ENCODE measurements at places on chromosomes 7 and 10. TPM values are rescaled to one million over a fixed set of nuclear protein-coding genes. Genes with fewer than 3 reads are reported as not detected.

- no peaks in the 10 kb centered on the region for H3K4me1 ChIP-seq
- H3K27me3 ChIP-seq = no peaks in the 10 kb centered on the region
- H3K36me3 ChIP-seq = peaks cover 15% of the 10 kb centered on the region
- no peak overlapping the region for H3K27ac ChIP-seq
- DNase-seq = no peak
- no peak overlapping the region for H3K4me3 ChIP-seq
Observed at GRCh38 chr10:16756561-16757221, 60.5 kb downstream of the RSU1 start.

DNA sequence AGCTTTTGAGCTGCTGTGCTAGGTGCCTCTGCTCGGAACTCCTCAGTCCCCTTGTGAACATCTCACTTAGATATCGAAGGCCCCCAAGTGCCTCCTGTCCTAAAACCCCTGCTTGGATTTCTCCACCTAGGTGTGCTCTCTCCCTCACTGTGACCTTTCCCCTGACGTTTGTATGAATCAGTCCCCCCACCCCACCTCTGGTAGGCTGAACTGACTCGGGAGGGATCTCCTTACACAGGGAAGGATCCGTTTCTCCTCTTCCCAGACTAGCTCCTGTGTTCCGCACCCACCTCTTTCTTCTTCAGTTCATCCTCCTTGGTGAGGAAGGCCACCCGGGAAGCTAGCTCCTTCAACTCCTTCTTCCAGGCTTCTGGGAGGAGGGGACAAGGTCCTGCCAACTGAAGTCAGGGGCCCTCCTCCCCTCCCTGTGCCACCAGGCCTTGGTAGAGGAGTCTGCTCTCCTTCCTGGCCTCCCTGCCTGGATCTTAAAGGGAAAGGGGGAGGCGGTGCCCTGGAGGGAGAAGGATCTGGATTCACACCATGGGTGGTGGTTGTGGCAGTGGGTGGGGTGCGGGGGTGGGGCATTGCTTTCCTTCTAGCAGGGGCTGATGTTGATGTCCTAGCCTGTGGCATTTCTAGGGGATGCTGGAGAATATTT is 6.8 kb downstream of the TBATA start:
- H3K4me1 ChIP-seq = no peaks in the 10 kb centered on the region
- no peaks in the 10 kb centered on the region for H3K36me3 ChIP-seq
- peaks cover 3% of the 10 kb centered on the region for H3K27me3 ChIP-seq
- H3K4me3 ChIP-seq = no peak overlapping the region
- no peak overlapping the region for H3K27ac ChIP-seq
- DNase-seq = peak; percentile 37

DNA sequence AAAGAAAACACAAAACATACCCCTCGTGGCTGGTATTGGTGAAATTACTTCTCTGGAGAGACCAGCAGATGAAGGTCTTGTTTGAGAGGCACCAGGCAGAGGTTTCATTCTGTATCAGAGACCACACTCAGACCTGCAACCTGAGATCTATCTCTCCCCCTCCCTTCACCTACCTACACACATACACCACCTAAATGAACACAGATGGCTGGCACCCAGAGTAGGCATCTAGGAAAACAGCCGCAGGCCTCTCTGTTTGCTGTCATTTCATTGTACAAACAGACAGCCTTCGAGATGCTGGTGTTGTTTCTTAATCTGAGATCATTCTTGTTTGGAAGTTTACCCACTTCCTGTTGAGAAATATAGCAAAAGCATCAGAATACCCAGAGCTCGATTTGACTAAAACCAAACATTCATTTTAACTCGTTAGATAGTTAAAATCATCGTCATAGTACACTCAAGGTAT is 173.9 kb upstream of the SLC25A13 start:
- peak overlapping the region; percentile 39 for H3K4me3 ChIP-seq
- peaks cover 4% of the 10 kb centered on the region for H3K36me3 ChIP-seq
- peaks cover 4% of the 10 kb centered on the region for H3K27me3 ChIP-seq
- H3K4me1 ChIP-seq = peaks cover 17% of the 10 kb centered on the region
- DNase-seq = peak; percentile 65
- H3K27ac ChIP-seq = peak overlapping the region; percentile 86

DNA sequence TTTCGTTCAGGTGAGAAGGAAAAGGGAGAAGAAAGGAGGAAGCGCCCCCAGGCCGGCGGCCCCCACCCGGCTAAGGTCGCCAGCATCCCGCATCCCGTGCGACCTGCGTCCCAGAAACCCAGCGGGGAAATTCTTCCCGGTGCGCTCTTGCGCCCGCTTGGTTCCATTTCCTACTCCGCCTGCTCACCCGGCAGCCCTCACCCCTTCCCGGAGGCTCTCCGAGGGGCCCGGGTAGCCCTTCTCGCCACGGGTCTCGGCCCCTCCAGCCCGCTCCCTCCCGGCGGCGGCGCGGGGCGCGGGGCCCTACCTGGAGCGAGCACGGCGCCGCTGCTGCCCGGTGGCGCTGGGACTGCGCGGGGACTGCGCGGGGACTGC is at the start of gene PRKCQ:
PRKCQ (minus strand) TSS at position 373 of the 375 bp plus-strand sequence. CDS start 65,141 bp downstream, outside the sequence.
- H3K4me3 ChIP-seq = peak within 1 kb of the TSS; percentile 97
- DNase-seq = peak; percentile 56
- H3K36me3 ChIP-seq = peaks cover 57% of the 10 kb centered on the region
- H3K4me1 ChIP-seq = peaks cover 59% of the 10 kb centered on the region

DNA sequence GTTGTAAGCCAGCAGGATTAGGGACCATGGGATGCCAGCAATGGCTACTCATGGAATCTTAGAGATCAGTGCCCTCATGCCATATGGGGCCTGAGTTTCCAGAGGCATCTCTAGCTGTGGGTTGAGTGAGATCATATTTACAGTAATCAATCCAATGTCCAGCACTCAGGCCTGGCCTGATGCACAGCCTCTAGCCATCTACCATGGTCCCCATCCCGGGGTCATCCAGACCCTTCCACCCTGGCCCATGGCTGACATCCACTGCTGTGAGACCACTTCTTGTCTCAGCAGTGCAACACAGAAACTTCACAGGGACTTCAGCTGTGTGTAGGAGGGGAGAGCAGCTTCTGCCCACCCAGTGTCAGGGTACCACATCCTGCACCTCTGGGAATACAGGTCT is 6.5 kb upstream of the ADCY1 start:
- H3K36me3 ChIP-seq = no peaks in the 10 kb centered on the region
- peaks cover 30% of the 10 kb centered on the region for H3K27me3 ChIP-seq
- no peak overlapping the region for H3K27ac ChIP-seq
- H3K4me1 ChIP-seq = no peaks in the 10 kb centered on the region
- DNase-seq = no peak

- H3K4me3 ChIP-seq = peak overlapping the region; percentile 77
- peak overlapping the region; percentile 94 for H3K27ac ChIP-seq
- peaks cover 51% of the 10 kb centered on the region for H3K36me3 ChIP-seq
- peaks cover 61% of the 10 kb centered on the region for H3K4me1 ChIP-seq
Observed at GRCh38 chr7:100887516-100888290, 1.8 kb downstream of the UFSP1 start.

DNA sequence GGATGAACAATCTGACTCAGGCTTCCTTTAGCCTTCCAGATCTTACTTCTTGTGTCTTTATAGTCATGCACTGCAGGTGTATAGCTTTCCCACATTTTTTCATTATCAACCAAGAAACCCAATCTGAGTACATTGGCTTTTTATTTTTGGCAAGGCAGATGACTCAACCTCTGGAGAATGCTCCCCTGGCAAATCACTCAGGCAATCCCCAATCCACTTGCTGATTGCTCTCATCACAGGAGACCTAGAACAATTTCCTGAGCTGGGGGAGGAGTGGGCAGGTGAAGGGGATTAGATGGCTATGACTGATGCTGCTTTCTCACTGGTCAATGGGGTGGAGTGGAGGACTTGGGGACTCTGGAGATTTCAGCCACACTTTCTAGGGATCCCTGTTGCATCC is 134.4 kb downstream of the SLC16A9 start:
- DNase-seq = no peak
- H3K36me3 ChIP-seq = no peaks in the 10 kb centered on the region
- H3K27me3 ChIP-seq = peaks cover 2% of the 10 kb centered on the region

DNA sequence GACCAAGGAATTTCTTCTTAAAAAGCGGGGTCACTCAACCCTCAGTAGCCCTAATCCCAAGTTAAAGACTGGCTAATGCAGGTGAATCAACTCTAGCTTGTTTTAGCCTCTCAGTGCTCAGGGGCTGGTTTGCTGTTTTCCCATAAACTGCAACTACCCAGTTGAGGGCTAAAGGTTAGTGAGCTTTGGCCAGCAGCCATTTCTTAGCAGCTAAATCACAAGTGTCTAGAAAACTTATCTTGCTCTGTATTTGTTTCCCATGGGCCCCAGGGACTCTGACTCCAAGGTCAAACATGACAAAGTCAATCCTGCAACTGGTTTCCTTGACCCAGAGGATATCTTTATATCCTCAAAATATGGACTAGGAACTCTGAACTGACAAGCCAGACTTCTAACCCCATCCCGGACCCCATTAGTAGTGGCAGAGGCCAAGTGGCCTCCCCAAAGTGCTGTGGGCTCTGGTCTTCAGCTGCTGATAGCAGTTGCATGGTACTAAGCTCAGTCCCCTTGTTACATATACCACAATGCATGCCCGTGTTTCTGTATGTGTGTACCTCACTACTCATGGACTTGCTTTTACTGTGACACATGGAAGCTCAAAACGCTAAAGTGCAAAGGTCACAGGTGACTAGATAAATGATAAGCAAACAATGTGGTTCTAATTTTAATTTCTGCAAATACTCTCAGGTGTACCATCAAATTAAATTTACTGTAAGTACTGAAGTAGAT is 793.0 kb upstream of the IGFBP3 start:
- no peaks in the 10 kb centered on the region for H3K4me1 ChIP-seq
- H3K27me3 ChIP-seq = no peaks in the 10 kb centered on the region
- no peaks in the 10 kb centered on the region for H3K36me3 ChIP-seq
- H3K27ac ChIP-seq = no peak overlapping the region
- DNase-seq = no peak

DNA sequence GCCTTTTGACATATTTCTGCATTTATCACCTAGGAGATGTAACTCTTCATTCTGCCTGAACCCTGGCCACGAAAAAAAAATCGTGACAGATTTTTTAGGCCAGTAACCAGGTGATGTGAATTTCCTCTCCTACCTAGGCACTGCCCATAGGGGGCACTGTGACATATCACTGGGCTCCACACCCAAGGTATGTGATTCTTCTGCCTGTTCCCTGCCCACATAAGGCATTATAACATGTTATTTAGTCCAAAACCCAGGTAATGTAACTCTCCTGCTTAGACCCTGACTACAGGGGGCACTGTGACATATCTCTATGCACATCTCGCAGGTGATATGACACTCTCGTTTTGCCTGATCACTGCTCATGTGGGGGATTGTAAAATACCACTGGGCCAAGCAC is 29.5 kb upstream of the ZNF107 start:
- H3K4me3 ChIP-seq = no peak overlapping the region
- H3K27me3 ChIP-seq = no peaks in the 10 kb centered on the region
- H3K36me3 ChIP-seq = no peaks in the 10 kb centered on the region
- H3K4me1 ChIP-seq = no peaks in the 10 kb centered on the region
- H3K27ac ChIP-seq = no peak overlapping the region

DNA sequence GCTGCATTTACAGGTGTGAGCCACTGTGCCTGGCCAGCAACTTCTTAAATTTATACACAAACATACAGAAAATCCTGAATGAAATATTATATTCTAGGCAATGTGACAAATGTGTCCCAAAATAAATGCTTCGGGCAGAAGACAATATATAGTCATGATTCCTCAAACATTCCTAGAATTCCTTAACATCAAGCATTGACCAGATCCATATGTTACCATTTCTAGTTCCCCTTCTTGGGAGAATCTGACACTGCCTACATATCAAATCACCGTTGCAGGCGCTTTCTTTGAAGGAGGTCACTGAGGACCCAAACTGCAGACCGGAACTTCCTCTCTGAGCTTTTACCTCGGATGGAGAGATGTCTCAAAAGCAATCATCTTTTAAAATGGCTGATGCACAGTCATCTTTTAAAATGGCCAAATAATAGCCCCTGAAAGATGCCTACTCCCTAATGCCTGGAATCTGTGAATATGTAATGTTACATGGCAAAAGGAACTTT is 323.5 kb downstream of the PHF14 start:
- no peaks in the 10 kb centered on the region for H3K4me1 ChIP-seq
- H3K27me3 ChIP-seq = no peaks in the 10 kb centered on the region
- H3K4me3 ChIP-seq = no peak overlapping the region
- no peaks in the 10 kb centered on the region for H3K36me3 ChIP-seq
- no peak overlapping the region for H3K27ac ChIP-seq

DNA sequence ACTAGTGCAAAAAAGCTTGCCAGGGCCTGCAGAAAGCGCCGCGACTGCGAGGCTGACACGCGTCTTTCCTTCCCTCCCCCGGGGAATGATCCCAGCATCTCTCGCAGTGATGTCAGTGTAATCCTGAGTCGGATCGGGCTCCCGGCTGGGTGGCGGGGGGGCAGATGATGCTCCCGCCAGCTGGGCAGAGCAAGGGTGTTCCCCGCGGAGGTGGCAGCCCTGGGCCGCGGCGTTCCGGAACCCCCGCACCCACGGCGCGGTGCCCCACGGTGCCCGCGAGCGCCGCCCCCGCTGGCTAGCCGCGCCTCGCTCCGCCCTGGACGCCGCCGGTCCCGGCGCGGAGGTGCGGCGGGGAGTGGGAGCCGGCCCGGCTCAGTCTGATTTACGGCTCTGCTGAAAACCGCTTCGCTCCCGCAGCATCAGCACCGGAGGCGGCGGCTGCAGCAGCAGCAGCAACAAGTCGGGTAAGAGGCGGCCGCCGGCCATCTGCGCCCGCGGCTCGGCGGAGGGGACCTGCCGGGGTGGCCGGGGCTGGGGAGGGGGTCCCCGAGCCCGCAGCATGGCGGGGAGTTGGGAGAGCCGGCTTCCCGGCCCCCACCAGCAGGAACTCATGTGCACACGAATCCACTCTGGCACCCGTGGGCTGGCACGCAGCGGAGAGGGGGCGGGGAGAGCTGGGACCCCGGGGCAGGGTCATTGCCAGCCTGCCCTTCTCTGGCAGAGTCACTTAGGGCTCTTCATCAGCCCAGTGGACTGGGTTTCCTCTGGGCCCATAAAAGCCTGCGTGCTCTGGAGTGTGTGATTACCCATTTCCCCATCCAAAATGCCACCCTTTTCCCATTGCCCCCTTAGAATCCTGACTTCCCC is at the start of gene ZNF365:
ZNF365 (plus strand) TSS at position 375 of the 867 bp plus-strand sequence. CDS start 1,825 bp downstream, outside the sequence.
- no peaks in the 10 kb centered on the region for H3K36me3 ChIP-seq
- H3K27ac ChIP-seq = no peak within 1 kb of the TSS
- DNase-seq = peak; percentile 53
- H3K4me1 ChIP-seq = peaks cover 7% of the 10 kb centered on the region
- H3K27me3 ChIP-seq = peaks cover 51% of the 10 kb centered on the region

NEUROD6 gene
- not detected for total RNA-seq

PCBD1 gene
- 37.1 TPM for total RNA-seq

LIPN gene
- total RNA-seq = not detected

NPC1L1 gene
- total RNA-seq = not detected

CREB3L2 gene
- total RNA-seq = 24.0 TPM

OIT3 gene
- not detected for total RNA-seq

SLC18A3 gene
- total RNA-seq = not detected
